Activated CD4-positive, alpha-beta T cell treated with anti-CD3 and anti-CD28 coated beads for 4 hours (primary cell): ENCODE measurements at places on chromosomes 7 and 10.

GRCh38 chr10:78292250-78292981 is 258.8 kb downstream of the RPS24 start:
- DNase-seq: no peak

GRCh38 chr10:132400041-132400546 is 3.1 kb downstream of the PWWP2B start:
- no peak for DNase-seq

- DNase-seq: no peak
These were observed 41.6 kb downstream of the SLC39A12 start for GRCh38 chr10:17993361-17993760.

DNA sequence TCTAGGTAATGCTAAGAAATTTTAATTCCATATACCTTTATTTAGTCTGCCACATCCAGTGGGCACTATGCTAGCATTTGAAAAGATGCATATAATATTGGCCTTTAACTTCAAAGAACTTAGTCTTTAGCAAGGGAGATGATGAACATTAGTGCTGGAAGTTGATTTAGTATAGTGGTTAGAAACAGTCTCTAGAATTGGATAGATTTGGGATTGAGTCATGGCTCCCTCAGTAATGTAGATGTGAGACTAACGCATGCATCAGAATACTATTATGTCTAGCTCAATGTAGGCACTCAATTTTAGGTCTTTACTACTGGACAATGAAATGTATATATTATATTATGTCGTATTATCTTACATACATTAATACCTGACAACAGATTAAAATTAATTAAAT is 5.8 kb downstream of the DKK1 start:
- no peak for DNase-seq

- no peak for DNase-seq
These were observed 95.2 kb downstream of the DNAJB6 start for GRCh38 chr7:157431951-157432540.

DNA sequence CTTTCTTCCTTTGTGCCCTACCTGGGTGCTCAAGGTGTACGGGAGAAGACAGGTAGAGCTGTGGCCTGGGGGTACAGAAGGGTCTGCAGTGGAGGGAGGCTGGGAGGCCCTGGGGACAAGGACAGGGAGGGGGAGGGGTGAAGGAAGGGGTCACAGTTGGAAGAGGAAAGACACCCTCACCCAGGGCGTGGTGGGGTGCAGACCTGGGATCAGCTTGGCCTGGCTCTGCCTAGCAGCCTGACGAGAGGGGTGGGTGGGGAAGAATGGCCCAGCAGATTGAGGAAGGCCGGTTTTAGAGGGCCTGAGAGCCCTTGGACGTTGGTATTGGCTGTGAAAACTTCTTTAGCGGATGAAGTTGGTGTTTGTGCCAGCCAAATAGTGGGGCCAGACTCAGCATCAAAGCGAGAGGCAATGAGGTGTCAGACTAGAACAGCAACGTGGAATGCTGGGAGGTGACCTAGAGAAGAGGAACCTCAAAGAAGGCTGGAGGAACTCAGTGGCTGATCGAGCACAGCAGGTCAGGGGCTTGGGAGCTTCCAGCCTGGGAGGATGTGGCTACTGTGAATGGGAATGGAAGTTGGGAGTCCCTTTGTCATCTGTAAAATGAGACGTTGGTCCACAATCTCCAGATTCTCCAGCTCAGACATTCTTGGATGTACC is 18.1 kb upstream of the TRIM8 start:
- no peak for DNase-seq

DNA sequence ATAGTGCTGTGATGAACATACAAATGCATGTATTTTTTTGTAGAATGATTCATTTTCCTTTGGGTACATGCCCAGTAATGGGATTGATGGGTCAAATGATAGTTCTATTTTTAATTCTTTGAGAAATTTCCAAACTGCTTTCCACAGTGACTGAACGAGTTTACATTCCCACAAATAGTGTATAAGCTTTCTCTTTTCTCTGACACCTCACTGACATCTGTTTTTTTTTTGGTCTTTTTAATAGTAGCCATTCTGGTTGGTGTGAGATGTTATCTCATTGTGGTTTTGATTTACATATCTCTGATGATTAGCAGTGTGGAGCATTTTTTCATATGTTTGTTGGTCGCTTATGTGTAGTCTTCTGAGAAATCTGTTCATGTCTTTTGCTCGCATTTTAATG is 195.0 kb upstream of the AGK start:
- no peak for DNase-seq

GRCh38 chr7:2814946-2815874 is 28.9 kb downstream of the GNA12 start:
- no peak for DNase-seq

DNA sequence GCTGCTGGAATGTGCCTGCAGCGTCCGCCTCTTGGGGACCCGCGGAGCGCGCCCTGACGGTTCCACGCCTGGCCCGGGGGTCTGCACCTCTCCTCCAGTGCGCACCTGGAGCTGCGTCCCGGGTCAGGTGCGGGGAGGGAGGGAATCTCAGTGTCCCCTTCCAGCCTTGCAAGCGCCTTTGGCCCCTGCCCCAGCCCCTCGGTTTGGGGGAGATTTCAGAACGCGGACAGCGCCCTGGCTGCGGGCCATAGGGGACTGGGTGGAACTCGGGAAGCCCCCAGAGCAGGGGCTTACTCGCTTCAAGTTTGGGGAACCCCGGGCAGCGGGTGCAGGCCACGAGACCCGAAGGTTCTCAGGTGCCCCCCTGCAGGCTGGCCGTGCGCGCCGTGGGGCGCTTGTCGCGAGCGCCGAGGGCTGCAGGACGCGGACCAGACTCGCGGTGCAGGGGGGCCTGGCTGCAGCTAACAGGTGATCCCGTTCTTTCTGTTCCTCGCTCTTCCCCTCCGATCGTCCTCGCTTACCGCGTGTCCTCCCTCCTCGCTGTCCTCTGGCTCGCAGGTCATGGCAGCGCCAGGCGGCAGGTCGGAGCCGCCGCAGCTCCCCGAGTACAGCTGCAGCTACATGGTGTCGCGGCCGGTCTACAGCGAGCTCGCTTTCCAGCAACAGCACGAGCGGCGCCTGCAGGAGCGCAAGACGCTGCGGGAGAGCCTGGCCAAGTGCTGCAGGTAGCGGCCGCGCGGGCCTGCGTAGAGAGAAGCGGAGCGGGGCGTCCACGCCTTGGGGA is 645 bp downstream of the SLC26A4 start:
- DNase-seq: peak; percentile 20

GRCh38 chr10:119449760-119450461 is 92.6 kb downstream of the RGS10 start:
- DNase-seq: no peak

- no peak for DNase-seq
These were observed 70.6 kb downstream of the PTPRE start for GRCh38 chr10:127977357-127978009.

GRCh38 chr10:69438536-69439349 is 12.5 kb upstream of the TSPAN15 start:
- no peak for DNase-seq

DNA sequence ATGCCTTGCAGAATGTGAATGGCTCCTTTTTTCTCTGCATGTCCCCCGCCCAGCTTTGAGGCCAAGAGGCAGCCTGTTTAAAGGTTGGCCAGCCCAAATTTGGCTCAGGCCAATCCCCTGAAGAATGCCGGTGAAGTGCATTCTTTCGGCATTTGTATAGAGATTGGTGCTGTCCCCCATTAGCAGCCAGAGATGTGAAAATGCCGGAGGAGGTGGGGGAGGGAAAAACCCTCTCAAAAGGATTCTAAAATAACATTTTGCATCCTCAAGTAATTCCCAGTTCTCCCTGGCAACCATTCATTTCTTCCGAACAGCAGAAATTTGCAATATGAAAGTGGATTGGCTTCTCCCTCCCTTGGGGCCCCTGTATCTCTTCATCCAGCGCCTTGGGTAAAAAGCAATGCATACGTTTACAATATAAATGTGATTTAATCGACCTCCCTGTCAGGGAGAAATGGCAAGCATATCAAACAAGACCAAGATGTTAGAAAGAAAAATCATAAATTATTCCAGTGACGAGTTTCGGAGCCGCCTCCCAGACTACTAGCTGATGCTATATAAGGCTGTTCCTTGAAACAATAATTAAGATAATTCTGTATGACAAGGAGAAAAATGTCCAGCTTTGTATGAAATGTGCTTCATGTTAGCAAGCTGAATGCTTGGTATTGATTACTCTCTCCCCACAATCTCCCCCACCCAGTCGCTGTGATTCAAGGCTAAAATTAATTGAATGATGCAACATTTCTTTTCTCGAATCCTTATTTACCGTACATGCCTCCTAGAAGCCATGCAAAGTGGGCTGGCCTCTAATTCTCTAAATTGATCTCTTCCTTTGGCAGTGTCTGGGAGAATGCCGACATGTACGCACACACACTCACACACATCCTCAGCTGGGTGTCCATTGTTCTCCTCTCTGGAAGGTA is 323.7 kb downstream of the RPS24 start:
- DNase-seq: no peak

GRCh38 chr7:142250705-142251104 is 7.2 kb downstream of the PRSS58 start:
- no peak for DNase-seq

GRCh38 chr10:112456533-112456932 is 9.5 kb downstream of the VTI1A start:
- no peak for DNase-seq

GRCh38 chr7:7739204-7740036 is 21.0 kb upstream of the RPA3 start:
- DNase-seq: no peak

DNA sequence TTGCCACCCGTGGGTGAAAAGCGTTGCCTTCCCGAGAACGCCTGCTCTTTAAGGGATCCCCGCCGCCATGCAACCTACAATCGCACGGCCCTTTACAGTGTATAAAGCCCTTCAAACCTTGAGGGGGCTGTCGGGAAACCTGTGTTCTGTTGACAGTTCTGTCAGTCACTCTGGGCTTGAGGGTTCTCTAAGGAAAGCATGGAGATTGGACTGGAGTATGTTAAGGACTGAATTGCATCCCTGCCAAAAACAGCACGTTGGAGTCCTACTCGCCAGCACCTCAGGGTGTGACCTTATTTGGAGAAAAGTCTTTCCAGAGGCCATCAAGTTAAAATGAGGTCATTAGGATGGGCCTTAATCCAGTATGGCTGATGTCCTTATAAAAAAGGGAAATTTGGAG is 70.6 kb downstream of the PFKFB3 start:
- no peak for DNase-seq

- DNase-seq: peak; percentile 45
These were observed 7.7 kb downstream of the ZSCAN25 start for GRCh38 chr7:99624484-99624883.

DNA sequence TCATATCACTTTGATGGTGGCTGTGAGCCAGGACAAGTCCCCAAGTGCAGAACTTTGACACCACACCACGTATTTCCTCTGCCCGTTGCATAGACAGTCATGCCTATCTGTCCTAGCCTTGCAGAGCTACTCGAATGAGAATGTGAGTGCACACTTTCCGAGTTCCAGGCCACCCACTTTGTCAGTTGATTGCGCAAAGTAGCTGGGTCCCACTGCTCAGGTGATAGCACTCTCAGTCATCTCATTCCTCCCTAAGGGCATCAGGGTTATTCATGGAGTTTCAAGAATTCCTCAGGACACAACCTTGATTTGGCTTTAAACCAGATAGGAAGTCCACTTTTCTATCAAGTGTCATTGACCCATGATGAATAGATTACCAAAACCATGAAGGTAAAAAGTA is 19.3 kb downstream of the LSM5 start:
- no peak for DNase-seq

GRCh38 chr10:71250405-71250804 is 38.0 kb downstream of the UNC5B start:
- DNase-seq: no peak

- DNase-seq: no peak
These were observed 16.2 kb downstream of the KIFBP start for GRCh38 chr10:69004821-69005220.

DNA sequence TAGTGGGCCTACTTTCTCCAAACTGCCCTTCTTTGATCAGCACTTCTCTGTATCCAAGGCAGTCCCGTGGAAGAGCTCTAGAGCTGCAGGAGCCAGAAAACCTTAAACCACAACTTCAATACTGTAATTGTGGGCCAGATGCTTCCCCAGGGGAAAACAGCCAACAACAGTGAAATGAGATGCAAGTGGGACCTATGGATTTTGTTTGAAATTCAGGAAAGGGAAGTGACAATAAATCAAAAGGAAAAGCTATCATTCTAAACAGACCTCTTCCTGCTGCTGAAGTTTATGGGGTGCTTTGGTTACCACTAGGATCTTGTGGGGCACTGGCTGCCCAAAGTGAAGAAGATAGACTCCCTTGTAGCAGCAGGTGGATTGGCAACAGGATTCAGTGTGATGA is 1031.7 kb downstream of the LRMDA start:
- DNase-seq: no peak

DNA sequence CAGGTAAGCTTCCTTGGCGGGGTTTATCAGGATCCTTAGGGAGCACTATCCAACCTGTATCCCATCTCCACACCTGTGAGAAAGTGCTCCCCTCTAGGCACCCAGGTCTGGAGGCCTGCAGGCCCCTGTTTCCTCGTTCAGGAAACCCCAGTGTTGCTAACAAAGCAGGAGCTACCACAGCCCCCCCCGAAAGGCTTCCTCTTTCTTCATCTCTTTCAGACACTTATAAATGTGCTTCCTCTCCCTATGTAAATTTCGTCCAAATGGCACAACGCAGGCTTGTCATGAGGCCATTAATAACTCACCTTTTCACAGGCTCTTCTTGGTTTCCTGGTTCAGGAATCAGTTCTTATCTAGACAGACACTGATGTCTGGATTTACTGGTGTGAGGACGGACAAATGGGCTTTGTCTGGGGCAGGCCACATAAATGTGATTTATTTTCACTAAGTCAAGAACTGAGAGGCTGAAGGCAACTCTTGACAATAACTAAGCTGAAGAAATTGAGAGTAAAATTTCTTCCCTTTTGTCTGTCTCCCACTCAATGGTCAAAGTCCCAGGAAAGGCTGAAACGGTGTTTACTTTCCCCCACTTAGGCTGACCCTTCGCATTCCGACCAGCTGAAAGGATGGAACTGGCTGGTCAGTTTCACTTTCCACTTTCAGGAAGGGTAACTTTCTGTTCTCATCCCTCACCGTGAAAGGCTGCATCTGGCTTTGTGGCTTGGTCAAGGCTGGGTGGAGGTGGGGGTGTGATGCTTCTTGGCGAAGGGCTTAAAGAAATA is 46.8 kb downstream of the PIK3AP1 start:
- DNase-seq: no peak

DNA sequence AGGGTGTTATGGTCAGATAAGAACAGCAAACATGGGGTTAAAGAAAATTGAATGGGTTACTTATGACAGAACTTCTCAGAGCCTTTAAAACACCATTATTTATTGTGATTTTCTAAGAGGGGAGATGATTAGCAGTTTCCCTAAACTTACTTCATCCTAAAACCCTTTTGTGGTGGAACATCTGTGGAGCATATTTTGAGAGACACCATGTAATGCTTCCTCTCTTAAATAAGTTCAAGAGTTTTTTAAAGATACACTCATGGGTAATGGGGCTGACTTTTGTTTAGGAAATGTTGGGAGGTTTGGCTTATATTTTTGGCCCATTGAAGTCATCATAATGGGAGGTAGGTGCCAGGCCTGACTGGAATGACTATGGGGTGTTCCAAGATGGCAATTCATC is 8.4 kb upstream of the PDCD4 start:
- DNase-seq: no peak

GRCh38 chr10:50874723-50875122 is 10.7 kb downstream of the A1CF start:
- DNase-seq: no peak
